Kidney (tissue), 22 donors: ENCODE measurements at places on chromosomes 6 and 20. TPM values are rescaled to one million over a fixed set of nuclear protein-coding genes. Genes with fewer than 3 reads are reported as not detected.
A peak's percentile ranks its signal among the peaks of the same experiment; 100 is the strongest.

GRCh38 chr6:56382416-56382940 is 135.1 kb upstream of the COL21A1 start:
- DNase-seq = no peak

GRCh38 chr20:19691125-19691524 is 66.9 kb upstream of the RIN2 start:
- DNase-seq = no peak

- DNase-seq = no peak
These were observed 72.4 kb downstream of the HACE1 start for GRCh38 chr6:104787305-104787704.

- DNase-seq = no peak
These were observed 432.8 kb downstream of the GJA1 start for GRCh38 chr6:121868206-121868605.

DNA sequence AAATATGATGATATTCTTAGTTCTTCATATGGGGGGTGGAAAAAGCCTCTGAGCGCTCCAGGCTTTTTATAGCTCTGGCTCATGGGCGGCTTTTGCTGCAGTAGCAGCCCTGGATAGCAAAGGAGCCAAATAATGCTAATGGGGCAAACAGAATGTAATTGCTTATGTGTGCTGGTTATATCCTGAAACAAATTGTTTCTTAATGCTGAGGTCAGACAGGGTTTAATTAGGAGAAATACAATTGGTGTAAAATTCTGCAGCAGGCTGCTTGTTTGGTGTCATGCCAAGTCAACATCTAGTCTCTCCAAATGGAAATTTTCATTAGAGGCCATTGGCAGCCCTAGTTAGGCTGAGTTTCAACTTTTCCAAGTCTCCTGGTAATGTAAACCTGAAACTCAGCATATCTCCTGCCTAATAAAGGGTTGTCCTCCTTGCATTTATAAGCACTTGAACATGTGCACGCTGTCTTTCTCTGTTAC is 530.1 kb upstream of the NOX3 start:
- DNase-seq = peak; percentile 67

DNA sequence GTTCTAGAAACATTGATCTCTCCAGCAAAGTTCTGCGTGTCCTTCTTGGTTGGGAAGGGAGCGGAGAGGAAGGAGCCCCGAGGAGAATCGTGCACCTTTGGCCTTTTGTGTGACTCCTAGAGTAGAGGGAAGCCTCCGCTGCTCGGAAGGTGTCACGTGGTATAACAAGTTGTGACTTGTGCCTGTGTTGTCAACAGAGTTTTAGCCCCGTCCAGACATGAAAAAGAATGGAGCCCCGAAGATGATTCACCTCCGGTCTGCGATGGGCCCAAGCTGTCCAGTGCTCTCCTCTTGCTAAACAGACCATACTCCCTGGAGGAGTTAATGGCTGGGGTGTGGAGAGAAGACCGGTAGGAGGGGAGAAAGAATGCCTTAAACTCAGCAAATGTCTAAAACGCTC is 7.0 kb downstream of the EYA2 start:
- no peak for DNase-seq

- peak; percentile 90 for DNase-seq
These were observed 320.8 kb downstream of the SOX4 start for GRCh38 chr6:21914121-21914973.

DNA sequence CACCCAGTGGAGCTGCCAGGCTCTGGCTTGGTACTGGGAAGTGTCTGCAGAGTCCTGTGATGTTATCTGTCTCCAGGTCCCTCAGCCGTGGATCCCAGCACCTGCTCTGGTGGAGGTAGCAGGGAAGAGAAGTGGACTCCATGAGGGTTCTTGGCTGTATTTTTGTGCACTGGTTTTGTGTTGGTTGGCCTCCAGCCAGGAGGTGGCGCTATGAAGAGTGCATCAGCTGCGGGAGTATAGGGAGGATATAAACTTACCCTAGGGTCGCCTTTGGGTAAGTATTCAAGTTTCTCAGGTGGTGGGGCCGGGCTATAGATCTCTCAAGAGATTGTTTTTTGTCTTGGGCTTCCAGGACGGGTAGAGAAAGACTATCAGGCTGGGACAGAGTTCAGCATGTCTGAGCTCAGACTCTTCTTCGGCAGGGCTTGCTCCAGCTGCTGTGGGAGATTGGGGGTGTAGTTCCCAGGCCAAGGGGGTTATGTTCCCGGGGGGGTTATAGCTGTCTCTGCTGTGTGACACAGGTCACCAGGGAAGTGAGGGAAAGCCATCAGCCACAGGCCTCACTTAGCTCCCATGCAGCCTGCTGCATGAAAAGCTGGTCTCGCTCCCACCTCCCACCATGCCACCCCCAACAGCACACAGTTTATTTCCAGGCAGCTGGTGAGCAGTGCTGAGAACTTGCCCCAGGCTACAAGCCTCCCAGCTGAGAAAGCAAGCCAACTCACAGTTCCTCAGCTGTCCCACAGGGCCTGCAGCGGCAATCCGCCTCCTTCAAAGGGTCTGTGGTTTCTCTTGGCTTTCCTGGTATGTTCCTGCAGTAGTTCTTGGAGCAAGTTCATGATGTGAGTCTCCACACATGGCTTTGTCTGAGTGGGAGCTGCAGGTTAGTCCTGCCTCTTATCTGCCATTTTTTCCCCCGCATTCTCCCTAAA is 115.7 kb downstream of the AIG1 start:
- DNase-seq = no peak

DNA sequence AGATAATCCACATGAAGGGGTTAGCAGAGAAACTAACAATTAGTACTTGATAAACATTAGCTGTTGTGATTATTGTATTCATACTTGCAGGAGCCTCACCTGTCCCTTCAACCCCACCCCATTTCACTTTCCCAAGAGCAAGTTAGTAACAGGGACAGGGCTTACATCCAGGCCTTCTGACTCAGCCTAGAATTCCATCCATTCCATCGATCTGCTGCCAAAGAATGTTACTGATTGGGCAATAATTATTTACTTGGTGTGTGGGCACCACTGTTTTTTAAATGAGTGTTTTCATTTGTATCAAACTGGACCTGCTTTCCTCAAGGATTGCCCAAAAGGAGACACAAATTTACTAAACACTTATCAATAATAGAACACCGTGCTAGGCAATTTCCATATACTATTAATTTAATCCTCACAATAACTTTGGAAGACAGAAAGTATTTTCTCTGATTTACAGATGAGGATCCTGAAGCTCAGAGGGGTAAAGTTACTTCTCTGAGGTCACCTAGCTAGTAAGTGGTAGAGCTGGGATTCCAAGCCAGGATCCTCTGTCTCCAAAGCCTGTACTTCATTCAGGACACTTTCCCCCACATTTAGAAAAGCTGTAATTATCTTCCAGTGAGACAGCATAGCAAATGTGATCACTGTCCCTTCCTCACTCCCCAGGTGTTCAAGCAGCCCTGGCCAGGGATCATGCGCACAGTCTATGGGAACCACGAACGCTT is 32.8 kb downstream of the GSS start:
- DNase-seq = no peak

DNA sequence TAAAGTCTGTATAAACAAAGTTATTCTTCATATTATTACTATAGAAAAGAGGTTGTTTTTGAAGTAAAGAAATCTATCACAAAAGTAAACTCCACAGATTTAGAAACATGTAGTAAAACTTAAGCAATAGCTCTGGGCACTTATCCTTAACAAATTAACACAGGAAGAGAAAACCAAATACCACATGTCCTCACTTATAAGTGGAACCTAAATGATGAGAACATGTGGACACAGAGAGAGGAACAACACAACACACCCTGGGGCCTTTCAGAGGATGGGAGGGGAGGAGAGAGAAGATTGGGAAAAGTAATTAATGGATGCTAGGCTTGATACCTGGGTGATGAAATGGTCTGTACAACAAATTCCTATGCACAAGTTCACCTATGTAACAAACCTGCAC is 57.2 kb downstream of the C6orf58 start:
- DNase-seq = no peak

DNA sequence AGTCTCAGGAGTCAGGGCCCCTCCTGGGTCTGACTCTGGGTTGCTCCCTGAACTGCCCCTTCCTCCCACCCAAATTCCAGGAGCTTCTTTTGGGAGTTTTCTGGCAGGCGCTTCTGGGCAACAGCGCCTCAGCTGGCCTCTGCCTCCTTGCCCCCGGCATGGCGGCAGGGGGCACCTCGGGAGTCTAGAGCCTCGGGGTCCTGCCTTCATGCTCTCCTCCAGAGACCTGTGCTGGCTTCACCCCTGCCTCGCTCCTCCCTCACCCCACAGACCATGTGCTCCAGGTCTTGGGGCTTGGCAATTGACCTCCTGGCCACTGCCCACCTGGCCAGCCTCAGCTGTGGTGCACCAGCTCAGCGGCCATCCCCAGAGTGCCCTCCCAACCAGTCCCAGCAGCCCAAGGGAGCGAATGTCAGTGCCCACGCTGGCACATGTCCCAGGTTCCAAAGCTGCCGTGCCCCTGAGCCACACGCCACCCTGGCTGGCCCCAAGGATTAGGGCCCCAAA is 43.4 kb downstream of the SRC start:
- DNase-seq = no peak

DNA sequence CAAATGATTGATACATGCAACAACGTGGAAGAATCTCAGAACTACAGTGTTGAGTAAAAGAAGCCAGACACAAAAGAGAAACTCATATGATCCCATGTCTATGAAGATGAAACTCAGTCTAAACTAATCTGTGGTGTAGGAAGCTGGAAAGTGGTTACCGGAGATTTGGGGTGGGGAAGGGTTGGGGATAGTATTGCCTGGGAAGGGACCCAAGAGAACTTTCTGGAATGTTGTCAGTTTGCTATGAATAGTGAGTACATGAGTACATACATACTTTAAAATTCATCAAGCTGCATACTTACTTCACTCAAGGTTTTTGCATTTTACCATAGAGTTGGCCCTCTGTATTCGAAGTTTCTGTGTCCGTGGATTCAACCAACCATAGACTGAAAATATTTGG is 106.0 kb downstream of the SAMD5 start:
- no peak for DNase-seq

DNA sequence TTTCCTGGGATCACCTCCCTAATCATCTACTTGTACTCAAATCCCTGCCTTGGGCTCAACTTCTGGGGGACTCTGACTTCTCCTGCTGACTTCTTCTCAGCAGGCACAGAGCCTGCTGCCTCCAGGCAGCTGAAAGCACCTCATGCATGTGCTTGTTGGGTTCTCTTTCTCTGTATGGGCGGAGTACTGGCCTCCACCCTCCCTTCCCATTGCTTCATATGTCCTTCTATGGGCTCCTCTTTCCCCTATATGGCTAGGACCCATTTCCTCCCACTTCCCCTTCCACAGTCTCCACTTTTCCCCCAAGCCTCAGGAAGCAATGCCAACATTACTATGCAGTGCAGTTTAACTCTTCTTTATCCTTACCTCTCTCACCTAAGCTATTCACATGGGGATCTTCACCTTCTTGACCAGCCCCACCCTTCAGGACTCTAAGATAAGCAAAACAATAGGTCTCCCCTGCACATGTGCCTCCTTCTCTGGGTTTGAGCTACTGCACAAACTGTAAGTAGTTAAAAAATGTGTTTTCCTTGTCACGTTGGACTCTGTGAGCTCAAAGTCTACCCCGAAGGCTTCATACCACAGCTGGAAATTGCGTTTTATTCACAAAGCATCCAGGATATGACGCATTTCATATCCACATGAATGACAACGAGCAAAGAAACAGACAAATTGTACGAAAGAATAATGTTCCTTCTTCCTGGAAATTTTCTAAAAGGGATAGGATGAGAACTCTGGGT is 93.7 kb downstream of the CDS2 start:
- DNase-seq = peak; percentile 3

- DNase-seq = no peak
These were observed 198.0 kb downstream of the FUT9 start for GRCh38 chr6:96213784-96214183.

DNA sequence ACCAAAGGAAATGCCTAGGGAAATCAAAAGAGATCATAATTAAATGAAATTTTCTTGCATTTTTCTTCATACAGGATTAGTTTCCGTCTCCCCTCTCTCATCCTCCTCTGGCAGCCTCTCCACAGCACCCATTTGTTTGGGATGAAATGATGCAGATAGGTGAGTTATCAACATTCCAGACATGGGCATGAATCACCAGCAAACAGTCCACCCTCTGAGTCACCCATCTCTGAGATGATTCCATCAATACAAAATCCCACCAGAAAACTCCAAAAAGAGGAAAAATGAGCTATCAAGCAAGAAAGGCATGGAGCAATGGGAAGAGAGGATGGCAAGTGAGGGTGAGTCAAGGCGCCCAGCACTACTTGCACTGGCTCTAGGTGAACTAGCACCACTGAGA is 11.4 kb downstream of the MC3R start:
- DNase-seq = no peak

GRCh38 chr6:33820243-33820642 is 16.4 kb upstream of the MLN start:
- DNase-seq = no peak

- no peak for DNase-seq
These were observed 13.1 kb downstream of the FUCA2 start for GRCh38 chr6:143498428-143498827.

DNA sequence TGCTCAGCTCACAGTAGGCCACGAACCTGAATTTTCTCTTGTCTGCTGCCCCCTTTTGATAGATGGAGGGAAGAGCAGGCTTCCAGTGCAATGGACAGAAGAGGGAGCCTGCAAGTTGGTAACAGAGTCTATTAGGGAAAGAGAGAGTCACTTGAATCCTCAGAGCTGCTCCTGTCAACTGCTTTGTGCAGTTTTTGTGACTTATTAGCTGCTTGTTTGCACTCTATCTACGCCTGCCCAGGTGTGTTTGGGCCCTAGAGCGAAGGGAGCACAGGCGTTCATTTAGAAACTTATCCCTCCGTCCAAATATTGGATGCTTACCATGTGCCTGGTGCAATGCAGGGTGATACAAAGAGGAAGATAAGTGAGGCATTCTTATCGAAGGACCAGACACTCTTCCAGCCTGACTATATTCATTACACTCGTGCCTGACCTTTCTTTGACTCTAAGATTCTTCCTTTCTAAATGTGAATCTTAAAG is 11.6 kb upstream of the SLC2A12 start:
- DNase-seq = peak; percentile 91

- DNase-seq = peak; percentile 89
These were observed 74.0 kb downstream of the SSR1 start for GRCh38 chr6:7238900-7239589.

PRL gene
- not detected for total RNA-seq

ECT2L gene
- 0.13 TPM for total RNA-seq

SLC22A2 gene
- 27.9 TPM for total RNA-seq

ELMO2 gene
- 43.0 TPM for total RNA-seq

GRM1 gene
- 0.19 TPM for total RNA-seq

HACE1 gene
- total RNA-seq = 12.3 TPM

KHDC1L gene
- not detected for total RNA-seq

ABHD16B gene
- total RNA-seq = not detected

ULBP3 gene
- 5.0 TPM for total RNA-seq

TRIM40 gene
- total RNA-seq = not detected

TNNC2 gene
- total RNA-seq = not detected
